Endodermal cell (in vitro differentiated cells): ENCODE measurements at places on chromosomes 4 and X. TPM values are rescaled to one million over a fixed set of nuclear protein-coding genes. Genes with fewer than 3 reads are reported as not detected.

ASB11 gene
- not detected in 2 replicates for total RNA-seq

DNA sequence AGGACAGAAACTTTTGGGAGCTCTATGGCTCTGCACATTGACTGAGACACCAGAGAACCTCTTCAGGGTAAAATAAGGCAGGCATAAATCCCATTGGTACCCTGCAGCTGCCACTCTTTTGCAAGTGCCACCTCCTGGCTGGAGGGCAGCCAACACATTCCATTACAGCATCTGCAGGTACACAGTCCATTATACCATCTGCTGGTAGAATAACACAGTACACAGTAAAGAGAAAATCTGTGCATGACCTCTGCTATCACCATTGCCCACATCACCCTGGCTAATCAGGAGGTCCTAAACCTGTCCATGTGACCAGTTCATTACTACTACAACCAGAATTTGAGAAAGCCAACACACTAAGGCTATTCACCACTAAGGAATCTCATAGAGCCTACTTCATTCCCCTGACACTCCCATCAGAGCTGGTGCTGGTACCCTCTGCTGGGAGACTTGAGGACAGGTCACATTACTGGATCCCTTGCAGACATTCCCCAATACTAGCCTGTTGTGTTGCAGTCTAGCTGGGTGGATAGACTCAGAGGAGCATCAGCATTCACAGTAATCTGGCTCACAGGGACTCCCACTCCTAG is 176.2 kb upstream of the TACR3 start:
- H3K27me3 ChIP-seq = no peaks in the 10 kb centered on the region
- H3K27ac ChIP-seq = no peak overlapping the region
- H3K4me3 ChIP-seq = no peak overlapping the region
- H3K4me1 ChIP-seq = no peaks in the 10 kb centered on the region

- H3K4me3 ChIP-seq = no peak overlapping the region
- H3K4me1 ChIP-seq = no peaks in the 10 kb centered on the region
- no peak overlapping the region for H3K27ac ChIP-seq
- H3K27me3 ChIP-seq = no peaks in the 10 kb centered on the region
Measured at GRCh38 chrX:133854290-133854689, 131.1 kb downstream of the GPC3 start.

NPY2R gene
- 0.17 to 0.33 TPM in 2 of 3 replicates, not detected in the other for total RNA-seq

DNA sequence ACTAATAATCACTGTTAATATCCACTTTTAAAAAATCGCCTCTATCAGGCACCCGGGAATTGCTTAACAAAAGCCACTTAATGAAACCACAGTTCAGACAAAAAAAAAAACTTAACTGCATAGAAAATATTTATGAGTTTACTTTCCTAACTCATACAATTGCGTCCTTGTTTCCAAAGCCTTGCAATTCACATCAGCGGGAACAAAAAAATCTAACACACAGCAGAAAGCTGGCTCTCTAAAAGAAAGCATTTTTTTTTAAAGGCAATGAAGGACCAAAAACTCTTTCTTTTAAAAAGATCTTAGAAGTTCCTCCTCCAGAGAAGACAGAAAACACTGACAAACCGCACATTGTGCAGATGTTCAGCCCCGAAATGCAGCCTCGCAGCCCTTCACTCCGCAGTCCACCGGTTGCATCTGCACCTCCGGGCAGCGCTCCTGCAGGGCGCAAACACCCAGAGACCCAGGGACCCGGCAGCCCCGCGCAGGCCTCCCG is 812 bp downstream of the FAT1 start:
- DNase-seq = no peak
- peak overlapping the region; percentile 59 for H3K27ac ChIP-seq
- H3K27me3 ChIP-seq = no peaks in the 10 kb centered on the region

DNA sequence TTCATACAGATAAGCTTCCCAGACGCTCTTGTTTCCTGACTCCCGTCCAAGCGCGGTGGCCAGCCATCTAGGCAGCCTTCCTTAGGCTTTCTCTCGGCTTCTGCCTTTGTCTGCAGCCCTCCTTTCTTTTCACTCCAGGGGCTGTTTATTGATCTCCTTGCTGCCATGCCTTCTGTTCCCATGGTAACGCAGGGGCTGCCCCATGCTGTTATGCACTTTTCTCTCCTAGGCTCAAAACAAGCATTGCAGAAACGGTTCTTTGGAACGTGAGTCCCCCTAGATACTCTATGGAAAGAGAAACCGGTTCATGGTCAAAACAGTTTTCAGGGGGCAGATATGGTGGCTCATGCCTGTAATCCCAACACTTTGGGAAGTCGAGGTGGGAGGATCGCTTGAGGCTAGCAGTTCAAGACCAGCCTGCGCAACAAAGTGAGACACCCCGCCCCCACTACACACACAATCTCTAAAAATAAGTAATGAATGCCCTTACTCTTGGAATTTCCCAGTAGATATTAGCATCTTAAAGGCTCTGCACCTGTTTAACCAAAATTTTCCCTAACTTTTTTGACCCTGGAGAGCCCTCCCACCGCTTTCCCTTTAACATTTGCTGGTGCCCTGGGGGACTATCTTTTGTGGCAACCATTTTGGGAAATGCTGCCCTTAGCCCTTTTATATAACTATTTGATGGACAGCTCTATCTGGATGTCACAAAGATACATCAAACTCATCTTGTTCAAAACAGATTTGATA is 53.9 kb upstream of the ZNF157 start:
- H3K27me3 ChIP-seq = no peaks in the 10 kb centered on the region
- H3K36me3 ChIP-seq = no peaks in the 10 kb centered on the region
- H3K4me1 ChIP-seq = no peaks in the 10 kb centered on the region

BEX5 gene
- 8.4 and 8.9 TPM in 2 replicates for total RNA-seq

- H3K27me3 ChIP-seq = no peaks in the 10 kb centered on the region
- H3K27ac ChIP-seq = no peak overlapping the region
- no peaks in the 10 kb centered on the region for H3K4me1 ChIP-seq
Measured at GRCh38 chrX:111568354-111568753, 56.9 kb downstream of the SERTM2 start.

GRCh38 chr4:61320631-61321030 is 120.5 kb downstream of the ADGRL3 start:
- H3K4me1 ChIP-seq = no peaks in the 10 kb centered on the region
- no peaks in the 10 kb centered on the region for H3K27me3 ChIP-seq
- H3K4me3 ChIP-seq = no peak overlapping the region
- no peaks in the 10 kb centered on the region for H3K36me3 ChIP-seq

DNA sequence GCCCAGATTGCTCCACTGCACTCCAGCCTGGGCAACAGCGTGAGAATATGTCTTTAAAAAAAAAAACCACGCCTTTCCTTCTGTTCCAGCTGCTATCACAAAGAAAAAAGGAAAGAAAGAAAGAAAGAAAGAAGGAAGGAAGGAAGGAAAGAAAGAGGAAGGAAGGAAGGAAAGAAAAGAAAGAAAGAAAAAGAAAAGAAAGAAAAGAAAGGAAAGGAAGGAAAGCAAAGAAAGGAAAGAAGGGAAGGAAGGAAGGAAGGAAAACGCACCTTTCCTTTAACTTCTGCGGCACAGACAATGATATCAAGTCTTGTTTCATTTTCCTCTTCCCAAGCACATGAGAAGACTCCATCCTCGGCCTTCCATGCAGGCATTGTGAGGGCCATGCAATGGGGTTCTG is 107.4 kb upstream of the NOCT start:
- no peaks in the 10 kb centered on the region for H3K36me3 ChIP-seq
- peaks cover 5% of the 10 kb centered on the region for H3K4me1 ChIP-seq
- no peak for DNase-seq
- H3K27ac ChIP-seq = no peak overlapping the region

DNA sequence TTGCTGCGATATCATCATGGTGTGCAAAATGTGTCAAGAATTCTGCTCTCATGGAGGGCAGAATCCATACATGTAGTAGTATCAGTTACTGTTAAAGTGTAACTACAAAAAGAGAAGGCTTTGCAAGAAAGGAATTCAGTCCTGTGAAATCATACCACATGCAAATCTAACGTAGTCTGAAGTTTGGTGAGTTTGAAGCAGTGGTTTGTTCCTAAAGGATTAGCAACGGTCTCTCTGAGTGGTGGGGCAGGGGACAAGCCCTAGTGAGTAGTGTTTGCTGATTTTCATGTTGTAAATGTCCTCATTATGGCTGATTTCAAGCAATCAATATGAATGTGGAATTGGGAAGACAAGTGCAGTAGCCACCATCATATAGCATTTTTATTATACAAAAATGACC is 47.1 kb upstream of the CLNK start:
- no peaks in the 10 kb centered on the region for H3K36me3 ChIP-seq
- H3K27ac ChIP-seq = no peak overlapping the region
- no peak for DNase-seq
- H3K27me3 ChIP-seq = no peaks in the 10 kb centered on the region
- H3K4me3 ChIP-seq = no peak overlapping the region

DNA sequence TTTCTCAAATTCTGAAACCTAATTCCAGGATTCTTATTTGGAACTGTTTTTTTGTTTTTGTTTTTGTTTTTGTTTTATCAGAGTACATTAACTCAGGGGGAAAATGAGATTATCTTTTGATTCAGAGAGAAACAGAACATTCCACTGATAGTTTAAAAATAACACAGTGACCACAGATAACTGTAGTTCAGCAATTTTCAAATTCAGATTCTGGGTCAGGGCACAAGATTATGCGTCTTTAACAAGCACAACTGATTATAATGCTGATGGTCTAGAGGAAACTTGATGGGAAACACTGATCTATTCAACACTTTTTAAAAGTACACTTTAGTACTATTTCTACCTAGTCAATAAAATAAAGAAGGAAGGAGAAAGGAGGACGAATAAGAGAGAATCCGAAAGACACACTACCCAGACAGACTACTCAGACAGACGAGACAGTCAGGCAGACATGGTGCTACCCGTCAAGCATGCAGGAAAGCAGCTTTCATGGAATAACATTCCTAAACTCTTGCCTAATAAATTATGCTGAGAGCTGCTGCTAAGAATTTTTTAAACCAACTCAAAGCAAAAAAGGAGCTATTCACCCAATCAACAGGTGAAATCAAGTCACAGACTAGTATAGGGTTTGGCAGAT is 59.0 kb downstream of the APBB2 start:
- peak overlapping the region; percentile 91 for H3K27ac ChIP-seq
- no peaks in the 10 kb centered on the region for H3K4me1 ChIP-seq
- H3K27me3 ChIP-seq = no peaks in the 10 kb centered on the region
- H3K36me3 ChIP-seq = no peaks in the 10 kb centered on the region
- no peak overlapping the region for H3K4me3 ChIP-seq
- DNase-seq = no peak

GRCh38 chr4:89497517-89498308 is 190.1 kb upstream of the GPRIN3 start:
- H3K27ac ChIP-seq = no peak overlapping the region
- no peaks in the 10 kb centered on the region for H3K27me3 ChIP-seq
- no peaks in the 10 kb centered on the region for H3K4me1 ChIP-seq
- no peak for DNase-seq
- no peak overlapping the region for H3K4me3 ChIP-seq
- H3K36me3 ChIP-seq = no peaks in the 10 kb centered on the region

DNA sequence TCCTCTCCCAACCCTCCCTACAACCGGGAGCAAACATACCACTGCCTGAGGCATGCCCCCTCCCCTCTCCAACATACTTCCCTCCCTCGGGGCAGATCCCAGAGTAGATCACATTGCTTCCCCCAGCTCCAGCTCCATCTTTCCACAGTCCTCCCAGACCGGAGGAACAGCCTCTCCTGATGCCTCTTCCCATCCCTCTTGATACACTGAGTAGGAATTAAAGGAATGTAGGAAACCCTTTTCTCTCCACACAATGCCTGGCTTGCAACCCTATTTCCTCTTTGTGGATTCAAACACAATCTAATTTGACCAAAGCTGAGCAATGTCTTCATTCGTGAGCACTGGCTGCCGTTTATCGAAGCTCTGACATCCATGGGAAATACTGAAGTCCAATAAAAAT is 339.8 kb downstream of the BCOR start:
- no peaks in the 10 kb centered on the region for H3K27me3 ChIP-seq
- no peak overlapping the region for H3K27ac ChIP-seq
- H3K36me3 ChIP-seq = no peaks in the 10 kb centered on the region

DNA sequence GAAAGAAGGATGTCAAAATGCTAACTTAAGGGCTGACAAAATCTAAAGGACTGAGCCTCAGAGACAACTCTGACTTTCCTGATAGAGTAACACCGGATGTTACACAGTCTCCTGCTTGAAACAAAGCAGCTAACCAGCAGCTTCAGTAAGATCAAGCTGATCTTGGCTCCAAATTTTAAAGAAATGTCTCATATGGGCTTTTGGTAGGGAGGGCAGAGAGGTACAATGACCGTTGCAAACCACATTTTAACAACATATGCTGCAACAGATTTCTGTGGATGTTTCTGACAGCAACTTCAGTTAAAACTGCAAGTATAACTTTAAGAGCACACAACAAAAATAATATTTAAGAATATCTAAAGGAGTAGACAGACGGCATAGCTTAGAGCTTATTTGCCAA is 9.1 kb downstream of the RPGR start:
- H3K27ac ChIP-seq = no peak overlapping the region
- no peak overlapping the region for H3K4me3 ChIP-seq
- H3K36me3 ChIP-seq = peaks cover 3% of the 10 kb centered on the region
- H3K27me3 ChIP-seq = no peaks in the 10 kb centered on the region
- DNase-seq = no peak
- H3K4me1 ChIP-seq = no peaks in the 10 kb centered on the region

FAT4 gene
- 0.17 to 0.77 TPM (median 0.22 TPM) in 3 replicates for total RNA-seq

DNA sequence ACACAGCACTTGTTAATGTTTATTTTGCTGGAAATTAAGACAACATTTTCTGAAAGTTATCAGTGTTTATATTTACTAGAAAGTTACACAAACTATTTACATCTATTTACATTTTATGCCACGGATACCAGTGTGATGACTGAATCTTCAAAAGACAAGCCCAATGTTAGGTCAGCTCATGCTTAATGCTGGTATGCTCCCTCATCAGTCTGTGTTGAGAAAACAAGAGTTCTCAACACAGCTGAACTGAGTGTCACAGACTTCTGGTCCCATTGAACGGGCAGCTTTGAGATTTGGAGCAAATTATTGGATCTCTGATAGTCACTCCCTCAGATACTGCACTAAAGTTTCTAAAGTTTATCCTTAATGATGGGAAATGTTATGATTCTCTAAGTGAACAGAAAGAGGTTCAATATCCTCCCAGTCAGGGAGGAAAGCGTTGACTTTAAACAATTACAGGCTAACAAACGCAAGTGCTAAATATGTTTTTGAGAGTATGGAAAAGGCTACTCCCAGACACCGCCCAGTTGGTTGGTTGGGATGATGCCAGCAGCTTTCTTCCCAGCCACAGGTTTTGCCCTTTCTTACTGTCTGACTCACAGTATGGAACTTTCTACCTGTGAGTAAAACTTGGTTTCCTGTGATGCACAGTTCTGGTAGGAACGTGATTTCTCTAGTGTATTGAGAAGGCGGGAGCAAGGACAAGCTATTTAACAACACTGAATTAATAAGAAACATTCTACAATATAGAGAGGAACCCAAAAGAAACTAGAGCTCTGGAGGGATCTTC is 1293.6 kb upstream of the TENM3 start:
- no peaks in the 10 kb centered on the region for H3K4me1 ChIP-seq
- no peak for DNase-seq
- H3K27me3 ChIP-seq = no peaks in the 10 kb centered on the region
- H3K27ac ChIP-seq = no peak overlapping the region
